ENCODE measurements at places on chromosomes 5 and 9.
A peak's percentile ranks its signal among the peaks of the same experiment; 100 is the strongest.

- no peak for DNase-seq
Measured at GRCh38 chr5:121962958-121963357, 1.2 kb downstream of the SRFBP1 start.

- DNase-seq, result no peak
Measured at GRCh38 chr5:159096924-159097783, 2.6 kb downstream of the EBF1 start.

- no peak for DNase-seq
Measured at GRCh38 chr9:107486674-107487520, 2.7 kb downstream of the KLF4 start.

GRCh38 chr9:12680341-12680740 lies 12.8 kb upstream of the TYRP1 start:
- peak; percentile 43 for DNase-seq

DNA sequence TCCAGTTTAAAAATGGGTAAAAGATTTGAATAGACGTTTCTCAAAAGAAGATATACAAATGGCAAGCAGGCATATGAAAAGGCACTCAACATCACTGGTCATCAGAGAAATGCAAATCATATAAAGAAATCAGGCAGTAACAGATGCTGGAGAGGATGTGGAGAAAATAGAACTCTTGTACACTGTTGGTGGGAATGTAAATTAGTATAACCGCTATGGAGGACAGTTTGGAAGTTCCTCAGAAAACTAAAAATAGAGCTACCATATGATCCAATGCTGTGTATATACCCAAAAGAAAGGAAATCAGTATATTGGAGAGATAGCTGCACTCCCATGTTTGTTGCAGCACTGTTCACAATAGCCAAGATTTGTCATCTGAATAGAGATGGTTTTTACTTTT lies 42.7 kb downstream of the SLC12A2 start:
- no peak for DNase-seq

DNA sequence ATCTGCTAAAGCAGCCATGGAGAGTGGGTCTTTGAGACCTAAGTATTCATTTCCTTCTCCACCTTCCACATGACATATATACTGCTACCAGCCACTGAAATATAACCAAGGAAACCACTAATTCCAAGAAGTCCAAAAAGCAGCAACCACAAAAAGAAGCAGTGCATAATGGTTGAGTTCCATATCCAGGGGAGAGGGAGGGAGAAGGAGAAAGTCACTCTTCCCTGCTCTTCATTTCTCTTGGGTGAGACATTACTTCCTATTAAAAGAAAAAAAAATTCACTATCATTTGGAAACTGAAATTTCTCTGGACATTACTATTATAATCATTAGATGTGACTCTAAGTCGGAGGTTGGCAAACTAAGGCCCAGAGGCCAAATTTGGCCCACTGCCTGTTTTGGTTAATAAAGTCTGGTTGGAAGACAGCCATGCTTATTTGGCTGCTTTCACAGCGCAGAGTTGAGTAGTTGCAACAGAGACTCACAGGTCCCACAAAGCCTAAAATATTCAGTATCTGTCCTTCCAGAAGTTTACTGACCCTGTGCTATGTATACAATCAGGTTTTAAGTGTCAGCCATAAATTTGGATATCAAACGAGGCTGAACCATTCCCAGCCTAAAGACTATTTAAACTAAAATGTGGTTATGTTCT lies 168.6 kb downstream of the MPDZ start:
- no peak for DNase-seq

DNA sequence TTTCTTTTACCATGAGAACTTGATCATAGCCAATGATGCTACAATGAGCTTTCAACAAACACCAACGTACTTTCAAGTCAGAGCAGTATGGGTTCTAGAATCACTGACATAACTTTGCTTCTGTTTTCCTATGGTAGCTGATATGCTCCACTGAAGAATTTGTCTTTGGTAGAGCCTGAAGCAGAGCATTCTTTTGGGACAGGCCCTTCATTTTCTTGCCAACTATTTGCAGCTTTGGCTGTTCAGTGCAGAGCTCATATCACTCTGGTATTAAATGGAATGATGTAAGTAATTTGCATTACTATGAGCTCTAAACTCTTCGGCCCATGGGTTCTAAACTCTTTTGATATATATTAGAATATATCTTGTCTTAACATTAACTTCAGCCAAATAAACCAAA lies 51.8 kb upstream of the APC start:
- DNase-seq, result no peak

DNA sequence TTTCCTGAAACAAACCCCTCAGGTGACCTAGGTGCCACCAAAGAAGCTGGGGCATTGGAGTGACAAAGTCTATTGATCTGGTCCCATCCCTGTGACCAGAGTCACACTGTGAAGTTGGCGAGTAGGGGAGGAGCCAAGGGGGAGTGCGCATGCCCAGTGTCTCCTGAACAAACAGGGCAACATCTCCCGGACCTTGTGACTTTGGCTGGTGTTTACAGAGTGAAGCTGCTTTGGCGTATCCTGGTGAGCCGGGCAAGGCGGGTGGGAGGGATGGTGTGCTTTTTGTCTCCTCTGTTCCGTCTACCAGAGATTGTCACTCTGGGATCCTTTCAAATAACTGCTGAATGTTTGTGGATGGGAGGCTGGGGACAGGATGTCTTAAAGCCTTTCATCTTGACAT lies 204.5 kb downstream of the HSPA4 start:
- DNase-seq, result no peak

GRCh38 chr5:15601274-15601673 lies 101.3 kb downstream of the FBXL7 start:
- DNase-seq, result no peak

DNA sequence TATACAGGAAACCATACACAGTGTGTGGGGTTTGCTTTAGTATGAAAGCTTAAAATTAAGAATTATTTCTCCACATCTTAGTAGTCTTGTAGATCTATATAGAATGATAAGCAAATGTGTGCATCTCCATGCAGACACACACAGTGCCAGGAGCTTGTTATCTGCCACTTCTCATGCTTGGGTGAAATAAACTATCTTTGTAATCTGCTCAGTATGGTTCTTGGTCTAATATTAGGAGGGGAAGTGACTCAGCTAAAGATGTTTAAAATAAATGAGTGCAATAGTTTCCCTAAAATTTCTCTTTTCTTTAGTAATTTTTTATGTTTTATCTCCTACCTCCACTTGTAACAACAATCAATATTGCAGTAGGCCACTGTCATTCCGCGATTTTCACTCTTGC lies 689.6 kb downstream of the TAF11L14 start:
- no peak for DNase-seq

GRCh38 chr9:128215491-128216409 lies 12.6 kb downstream of the DNM1 start:
- peak; percentile 45 for DNase-seq

DNA sequence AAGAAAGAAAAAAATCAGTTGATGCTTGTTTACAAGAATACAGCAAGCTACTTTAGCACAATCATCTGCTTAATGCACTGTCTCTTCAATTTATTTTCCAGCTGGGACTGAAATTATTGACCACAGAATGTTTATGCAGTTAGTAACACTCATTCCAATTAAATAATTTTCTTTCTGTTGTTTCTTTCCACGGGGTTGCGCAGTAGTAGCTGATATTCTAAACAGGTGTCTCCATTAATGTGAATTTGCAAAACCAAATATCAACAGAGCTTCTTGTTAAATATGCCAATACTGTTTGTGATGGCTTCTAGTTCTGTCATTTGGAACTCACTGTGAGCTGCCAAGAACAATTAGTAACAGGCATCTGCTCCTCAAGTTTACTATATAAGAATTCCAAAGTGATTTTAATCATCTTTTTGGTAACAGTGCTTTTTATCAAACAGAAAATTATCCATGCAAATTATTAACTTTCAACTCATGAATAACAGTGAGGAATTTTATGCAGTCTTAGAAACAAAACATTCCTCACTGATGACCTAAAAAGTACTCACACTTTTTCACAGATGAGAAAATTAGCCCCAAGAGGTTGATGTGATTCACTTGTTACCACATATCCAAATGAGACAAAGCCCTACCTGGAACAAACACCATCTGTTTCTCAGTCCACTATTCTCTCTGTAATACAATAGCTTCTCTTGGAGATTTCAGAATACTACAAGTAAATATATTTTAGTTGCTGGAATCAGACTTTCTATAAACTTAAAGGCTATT lies 567.6 kb upstream of the RGMB start:
- no peak for DNase-seq

GRCh38 chr9:121138973-121139372 lies 62.7 kb downstream of the RAB14 start:
- no peak for DNase-seq

DNA sequence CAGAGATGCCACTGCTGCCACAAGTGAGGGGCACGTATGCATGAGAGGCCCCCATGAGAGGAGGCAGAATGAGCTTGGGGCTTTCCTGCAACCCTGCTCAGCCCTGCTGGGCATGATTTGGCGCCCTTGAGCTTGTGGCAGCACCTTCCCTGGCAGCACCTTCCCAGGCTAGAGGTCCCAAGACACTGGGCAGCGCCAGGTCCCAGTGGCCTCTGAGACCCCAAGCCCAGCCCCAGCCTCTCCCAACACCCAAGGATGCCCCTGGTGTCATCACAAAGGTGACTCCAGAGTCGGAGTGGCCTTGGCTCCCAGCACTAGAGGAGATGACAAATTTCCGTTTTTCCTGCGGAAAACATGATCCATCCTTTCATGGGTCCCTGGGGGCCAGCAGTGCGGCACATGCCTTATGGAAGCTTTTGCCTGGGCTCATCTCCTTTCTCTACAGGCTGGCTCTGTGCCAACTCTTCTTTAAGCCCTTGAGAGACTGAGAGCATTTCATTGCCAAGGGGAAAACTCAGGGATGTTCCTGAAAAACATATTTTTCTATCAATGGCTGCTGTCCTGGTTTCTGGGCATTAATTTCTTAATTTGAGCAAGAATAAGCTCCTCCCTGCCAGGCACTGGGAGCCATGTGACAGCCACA lies 77.1 kb upstream of the ADAMTS2 start:
- DNase-seq, result no peak

DNA sequence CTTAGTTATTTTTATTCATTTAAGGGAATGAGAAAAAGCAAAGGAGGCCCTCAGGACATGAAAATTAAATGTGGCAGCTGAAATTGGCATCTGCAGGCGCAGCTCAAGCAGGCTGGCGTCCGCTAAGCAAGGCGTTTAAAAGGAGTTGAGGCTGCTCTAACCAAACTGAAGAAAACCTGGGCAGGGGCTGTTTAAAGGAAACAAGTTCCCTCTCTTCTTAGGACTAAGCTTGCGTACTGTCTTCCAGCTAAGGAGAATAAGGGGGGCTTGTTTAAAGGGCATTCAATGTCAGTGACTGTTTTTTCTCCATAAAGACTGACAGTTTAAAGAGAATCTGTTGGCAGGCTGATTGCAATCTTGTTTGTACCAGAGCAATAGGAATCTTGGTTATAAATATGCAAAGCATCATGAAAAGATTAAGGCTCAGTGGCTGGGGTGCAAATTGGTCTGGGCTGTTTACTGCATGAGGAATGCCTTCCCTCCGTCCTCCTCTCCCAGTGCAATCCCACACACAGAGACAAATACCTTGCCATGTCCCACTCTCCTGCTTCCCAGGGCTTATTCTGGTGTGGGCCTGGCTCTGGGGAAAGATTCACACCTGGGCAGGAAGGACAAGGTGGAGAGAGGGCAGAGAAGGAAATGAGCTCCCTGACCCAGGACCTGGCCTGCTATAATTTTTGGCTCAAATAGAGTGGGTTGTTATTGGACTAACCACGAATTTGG lies 85.9 kb upstream of the LIFR start:
- no peak for DNase-seq

DNA sequence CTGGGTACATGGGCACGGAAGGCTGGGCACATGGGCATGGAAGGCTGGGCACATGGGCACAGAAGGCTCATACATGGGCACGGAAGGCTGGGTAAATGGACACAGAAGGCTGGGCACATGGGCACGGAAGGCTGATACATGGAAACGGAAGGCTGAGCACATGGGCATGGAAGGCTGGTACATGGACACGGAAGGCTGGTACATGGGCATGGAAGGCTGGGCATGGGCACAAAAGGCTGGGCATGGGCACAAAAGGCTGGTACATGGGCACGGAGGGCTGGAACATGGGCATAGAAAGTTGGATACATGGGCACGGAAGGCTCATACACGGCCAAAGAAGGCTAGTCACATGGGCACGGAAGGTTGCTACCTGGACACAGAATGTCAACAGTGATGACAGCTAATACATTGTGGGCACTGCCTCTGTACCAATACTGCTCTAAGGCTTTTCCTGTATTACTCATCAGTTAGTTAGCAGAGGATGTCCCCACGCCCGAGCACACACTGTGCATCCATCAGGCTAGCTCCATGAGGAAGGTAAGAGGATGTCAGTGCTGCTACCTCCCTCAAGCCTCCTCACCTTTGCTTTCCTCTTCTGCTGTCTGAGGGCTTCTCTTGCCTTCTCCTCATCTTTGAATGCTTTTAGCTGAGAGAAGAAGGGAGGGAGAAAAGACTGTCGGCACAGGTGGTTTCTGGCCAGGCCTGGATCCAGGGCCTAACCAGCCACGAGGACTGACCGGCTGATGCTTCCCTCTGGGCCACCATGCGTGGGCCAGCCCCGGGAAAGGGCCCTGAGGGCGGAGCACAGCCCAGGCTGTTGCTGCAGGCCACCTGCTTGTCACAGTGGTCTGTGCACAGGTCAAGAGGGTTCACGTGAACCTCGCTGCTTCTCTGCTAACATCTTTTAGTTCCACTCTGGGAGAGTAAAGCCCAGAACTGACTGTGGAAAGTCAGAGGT lies 14.3 kb downstream of the GPX3 start:
- no peak for DNase-seq

Measured in fibroblast of the conjunctiva (primary cell).